Activated CD4-positive, alpha-beta T cell treated with anti-CD3 and anti-CD28 coated beads, Interleukin-2, amount 50 U/mL, for 48 hours (primary cell): ENCODE measurements at places on chromosomes 1 and 21.

GRCh38 chr1:210347112-210347511 lies 18.4 kb downstream of the HHAT start:
- peak; percentile 38 for DNase-seq

DNA sequence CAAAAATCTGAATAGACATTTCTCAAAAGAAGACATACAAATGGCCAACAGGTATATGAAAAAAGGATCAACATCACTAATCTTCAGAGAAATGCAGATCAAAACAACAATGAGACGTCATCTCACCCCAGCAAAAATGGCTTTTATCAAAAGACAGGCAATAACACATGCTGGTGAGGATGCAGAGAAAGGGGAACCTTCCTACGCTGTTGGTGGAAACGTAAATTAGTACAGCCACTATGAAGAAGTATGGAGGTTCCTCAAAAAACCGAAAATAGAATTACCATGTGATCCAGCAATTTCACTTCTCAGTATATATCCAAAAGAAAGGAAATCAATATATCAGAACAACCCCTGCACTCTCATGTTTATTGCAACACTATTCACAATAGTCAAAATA lies 65.1 kb upstream of the ATP1B1 start:
- no peak for DNase-seq

- no peak for DNase-seq
Observed at GRCh38 chr1:151713874-151714273, 2.7 kb downstream of the CELF3 start.

GRCh38 chr1:156608981-156609380 lies 7.7 kb upstream of the GPATCH4 start:
- DNase-seq, result peak; percentile 70

GRCh38 chr1:27719286-27720251 lies 6.2 kb upstream of the FAM76A start:
- DNase-seq, result no peak

GRCh38 chr1:64038119-64038518 lies 165.3 kb upstream of the UBE2U start:
- DNase-seq, result no peak

DNA sequence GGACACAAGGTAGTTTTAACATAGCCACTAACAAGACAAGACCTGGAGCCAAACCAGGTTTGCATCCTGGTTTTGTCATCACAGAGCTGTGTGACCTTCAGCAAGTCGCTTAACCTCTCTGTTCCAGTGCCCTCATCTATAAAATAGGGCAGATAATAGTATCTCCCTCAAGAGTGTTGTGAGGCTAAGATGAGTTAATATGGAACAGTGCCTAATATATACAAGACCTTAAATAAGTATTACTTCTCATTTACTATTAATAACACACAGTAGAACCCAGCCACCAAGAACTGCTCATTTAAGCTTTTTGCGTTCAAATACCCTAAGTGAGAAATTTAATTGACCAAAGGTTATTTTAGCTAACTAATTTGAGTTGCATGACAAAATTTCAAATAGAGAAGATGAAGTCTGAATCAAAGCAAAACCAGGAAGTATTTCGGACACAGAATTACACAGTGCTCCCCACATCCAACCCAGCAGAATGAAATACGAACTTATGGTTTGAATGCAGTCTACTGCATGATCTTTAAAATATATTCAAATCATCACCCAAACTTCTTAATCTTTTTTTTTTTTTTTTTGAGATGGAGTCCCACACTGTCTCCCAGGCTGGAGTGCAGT lies 123.9 kb upstream of the KRTAP19-8 start:
- no peak for DNase-seq

- no peak for DNase-seq
Observed at GRCh38 chr1:223077247-223077833, 65.7 kb downstream of the TLR5 start.

DNA sequence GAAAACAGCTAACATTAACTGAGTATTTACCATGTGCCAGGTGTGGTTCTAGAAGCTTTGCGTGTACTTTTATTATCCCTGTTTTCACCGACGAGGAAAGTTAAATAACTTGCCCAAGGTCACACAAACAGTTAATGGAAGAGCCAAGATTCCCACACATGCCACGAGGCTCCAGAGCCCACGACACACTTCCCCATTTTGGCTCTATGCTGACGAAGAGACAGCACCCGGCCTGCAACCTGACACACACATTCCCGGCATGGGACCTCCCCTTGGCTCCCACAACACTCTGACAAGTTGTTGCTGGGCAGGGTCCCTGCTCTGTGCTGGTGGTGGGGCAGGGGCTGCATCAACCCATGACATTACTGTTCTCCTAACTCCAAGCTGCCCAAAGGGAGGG lies 52.8 kb downstream of the RAP1GAP start:
- DNase-seq, result no peak

DNA sequence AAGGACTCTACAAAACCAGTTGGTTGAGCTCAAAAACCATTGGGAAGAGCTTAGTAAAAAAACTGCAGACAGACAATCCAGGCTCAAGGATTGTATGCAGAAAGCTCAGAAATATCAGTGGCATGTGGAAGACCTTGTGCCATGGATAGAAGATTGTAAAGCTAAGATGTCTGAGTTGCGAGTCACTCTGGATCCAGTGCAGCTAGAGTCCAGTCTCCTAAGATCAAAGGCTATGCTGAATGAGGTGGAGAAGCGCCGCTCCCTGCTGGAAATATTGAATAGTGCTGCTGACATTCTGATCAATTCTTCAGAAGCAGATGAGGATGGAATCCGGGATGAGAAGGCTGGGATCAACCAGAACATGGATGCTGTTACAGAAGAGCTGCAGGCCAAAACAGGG lies 104.0 kb upstream of the BMP8A start:
- DNase-seq, result no peak

DNA sequence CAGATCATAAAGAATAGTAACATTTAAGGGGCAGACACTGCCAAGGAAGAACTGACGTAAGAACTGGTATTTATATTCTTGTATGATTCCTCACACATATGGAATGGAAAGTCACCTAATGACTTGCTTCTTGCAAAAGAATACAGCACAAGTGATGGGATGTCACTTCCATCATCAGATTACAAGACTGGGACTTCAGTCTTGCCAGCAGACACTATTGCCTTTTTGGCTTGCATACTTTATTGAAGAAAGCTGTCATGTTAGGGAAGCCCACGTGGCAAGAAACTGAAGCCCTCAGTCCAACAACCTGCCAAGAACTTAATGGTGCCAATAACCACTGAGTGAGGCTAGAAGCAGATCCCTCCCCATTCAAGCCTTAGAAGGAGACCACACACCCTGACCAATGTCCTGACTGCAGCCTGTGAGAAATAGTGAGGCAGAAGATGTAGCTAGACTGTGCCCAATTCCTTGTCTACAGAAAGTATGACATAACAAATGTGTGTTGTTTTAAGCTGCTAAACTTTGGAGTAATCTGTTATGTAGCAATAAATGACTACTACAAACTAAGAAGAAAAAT lies 12.0 kb downstream of the EGLN1 start:
- no peak for DNase-seq

GRCh38 chr1:169175461-169175860 lies 69.0 kb downstream of the ATP1B1 start:
- no peak for DNase-seq

DNA sequence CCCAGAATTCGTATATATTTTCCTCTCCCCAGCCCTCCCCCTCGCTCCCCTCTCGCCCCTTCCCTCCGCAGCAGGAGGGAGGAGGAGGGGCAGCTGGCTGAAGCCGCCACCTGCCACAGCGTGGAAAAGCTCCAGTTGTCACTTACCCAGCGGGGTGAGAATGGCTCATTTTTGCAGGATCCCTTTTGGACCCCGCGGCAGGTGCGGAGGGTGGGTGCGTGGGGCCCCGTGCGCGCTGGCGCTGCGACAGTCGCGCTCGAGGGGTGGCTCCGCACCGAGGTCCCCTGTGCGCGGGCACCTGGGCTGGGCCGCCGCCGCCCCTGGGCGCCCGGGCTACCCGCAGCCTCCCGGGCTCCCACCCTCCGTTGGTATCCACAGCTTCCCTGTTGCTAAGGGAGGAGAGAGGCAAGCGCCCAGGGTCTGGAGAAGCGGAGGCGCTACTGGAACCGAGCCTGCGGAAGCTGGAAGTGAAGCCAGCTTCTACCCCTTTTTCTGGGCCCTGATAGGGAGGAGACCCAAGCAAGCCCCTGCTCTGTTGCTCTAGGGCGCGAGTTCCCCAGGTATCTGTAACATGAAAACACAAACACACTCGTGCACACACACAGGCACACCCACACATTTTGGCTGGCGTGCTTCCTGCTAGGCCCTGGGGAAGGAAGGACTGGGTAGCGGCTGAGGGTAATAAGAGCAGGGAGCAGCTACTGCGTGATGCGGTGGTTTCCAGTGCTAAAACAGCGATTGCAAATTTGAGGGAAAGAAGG lies at the start of gene ERICH3:
Gene ERICH3 (minus strand): TSS at position 442 of the 761 bp plus-strand sequence. CDS start 273 bp downstream, at position 169.
- DNase-seq, result no peak

GRCh38 chr1:182886985-182887384 lies 47.8 kb downstream of the DHX9 start:
- DNase-seq, result no peak

DNA sequence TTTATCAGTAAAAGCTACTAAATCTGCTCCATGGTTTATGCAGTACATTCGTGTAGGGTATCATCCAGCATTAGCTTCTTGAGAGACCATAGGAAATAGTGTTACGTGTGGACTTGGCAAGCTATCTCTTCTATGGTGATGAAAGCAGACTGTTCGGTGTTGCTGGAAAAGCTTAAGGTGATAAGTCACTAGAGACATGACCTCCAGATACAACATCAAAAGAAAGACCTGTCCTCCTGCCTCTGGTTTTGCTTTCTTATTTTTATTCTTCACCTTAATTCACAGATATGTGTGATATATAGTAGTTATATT lies 53.5 kb upstream of the S1PR1 start:
- DNase-seq, result no peak

DNA sequence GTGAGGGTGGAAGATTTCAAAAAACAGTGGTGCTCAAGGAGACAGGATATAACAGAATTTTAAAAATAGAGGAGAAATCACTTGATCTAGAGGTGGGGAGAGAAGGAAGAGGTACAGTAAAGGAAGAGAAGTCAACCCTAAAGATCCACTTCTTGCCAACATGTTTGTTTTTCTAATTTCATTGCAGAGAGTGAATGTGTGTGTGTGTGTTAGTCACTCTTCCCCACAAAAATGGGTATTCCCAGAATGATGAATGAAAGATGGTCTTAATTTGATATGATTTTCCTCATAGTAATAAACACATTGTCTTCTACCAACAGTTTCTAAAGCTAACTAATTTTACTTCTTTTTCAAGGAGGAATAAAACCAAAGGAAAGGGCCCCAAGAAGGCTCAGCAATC lies 74.2 kb upstream of the NGF start:
- no peak for DNase-seq

DNA sequence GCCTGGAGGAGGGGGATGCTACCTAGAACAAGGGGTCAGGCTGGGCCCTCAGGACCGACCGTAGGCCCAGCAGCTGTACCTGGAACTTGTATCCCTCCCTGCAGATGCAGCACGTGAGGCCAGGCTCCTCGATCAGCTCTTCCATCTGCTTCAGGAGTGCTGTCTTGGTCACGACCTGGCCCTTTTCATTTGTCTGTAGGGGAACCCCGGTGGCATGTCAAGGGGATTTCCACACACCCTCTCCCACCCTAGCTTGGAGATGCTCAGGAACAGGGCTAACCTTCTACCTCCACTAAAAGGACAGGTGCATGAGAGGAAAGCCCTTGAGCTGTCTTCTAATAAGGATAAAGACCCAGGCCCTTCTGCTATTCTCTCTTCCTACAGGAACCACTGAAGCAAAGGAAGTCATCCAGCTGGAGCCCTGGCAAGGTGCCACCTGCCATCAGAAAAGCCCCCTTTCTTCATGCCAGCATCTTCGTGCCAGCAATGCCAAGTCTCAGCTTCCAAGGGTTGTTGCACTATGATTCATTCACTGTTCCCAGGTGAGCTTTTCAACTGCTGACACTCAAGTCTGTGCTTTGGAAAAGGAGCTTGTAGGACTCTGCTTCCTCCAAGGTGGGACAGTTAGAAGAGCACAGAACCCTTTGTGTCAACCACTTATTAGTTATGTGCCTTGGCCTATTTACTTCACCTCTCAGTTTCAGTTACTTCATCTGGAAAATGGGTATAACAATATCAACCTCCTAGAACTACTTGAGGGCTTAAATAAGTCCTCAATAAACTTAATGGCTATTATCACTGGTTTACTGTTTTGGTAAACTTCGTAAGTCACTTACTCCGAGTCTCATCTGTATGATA lies 122.1 kb downstream of the UBR4 start:
- DNase-seq, result no peak

DNA sequence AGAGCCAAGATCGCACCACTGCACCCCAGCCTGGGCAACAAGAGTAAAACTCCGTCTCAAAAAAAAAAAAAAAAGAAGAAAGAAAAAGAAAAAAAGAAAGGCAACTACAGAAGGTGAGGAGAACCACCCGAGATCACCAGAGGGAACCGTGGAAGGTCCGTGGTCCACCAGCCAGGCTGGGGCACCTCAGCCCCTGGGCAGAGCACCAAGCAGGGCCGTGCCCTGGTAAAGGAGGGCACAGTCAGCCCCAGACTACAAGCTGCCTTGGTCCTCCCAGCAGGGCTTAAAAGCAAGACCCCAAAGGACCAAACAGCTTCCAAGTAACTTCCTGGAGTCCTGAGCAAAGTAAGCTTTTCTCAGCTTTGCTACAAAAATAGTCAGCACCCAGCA lies 8.8 kb upstream of the SAMD11 start:
- DNase-seq, result no peak

DNA sequence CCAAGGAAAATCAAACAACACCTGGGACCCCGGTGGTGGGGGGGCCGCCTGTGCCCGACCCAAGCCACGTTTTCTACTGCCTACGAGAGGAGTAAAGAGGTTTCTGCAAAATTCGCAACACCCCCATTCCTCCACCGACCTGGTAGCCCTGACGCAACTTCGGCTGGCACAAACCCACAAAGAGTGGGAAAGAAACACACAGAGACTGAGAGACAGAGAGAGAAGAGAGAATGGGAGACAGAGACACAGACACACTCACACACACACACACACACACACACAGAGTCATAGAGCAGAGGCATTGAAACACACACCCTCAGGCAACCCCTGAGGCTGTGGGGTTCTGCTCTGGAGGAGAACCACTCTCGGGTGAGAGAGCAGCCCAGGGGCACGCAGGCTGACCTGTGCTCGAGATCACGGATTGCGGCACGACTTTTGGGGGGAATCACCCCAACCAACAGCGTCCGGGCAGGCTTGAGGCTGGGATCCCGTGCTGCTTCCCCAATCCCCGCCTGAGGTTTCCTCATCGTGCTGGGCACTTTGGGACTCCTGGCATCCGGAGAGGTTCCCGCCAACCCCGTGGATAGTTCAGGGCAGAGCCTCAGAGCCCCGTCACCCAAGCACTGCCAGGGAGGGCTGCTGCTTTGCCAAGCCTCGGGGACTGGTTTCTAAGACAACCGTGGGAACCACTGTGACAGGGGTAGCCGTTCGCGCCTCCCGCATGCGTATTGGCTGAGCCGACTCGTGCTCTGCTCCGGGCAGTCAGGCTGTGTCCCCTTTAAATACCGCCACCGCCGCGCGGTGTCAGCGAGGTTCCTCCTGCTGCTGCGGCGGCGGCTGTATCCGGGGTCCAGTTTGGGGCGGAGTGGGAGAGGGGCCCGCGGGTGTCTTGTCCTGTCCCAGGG lies 682.4 kb upstream of the TPTE start:
- DNase-seq, result no peak

GRCh38 chr1:31901838-31902509 lies 36.2 kb downstream of the PTP4A2 start:
- DNase-seq, result no peak
